ENCODE measurements at places on chromosomes 7 and 10.
A peak's percentile ranks its signal among the peaks of the same experiment; 100 is the strongest.

- no peak for DNase-seq
Observed at GRCh38 chr7:43891069-43891955, 15.1 kb downstream of the URGCP start.

DNA sequence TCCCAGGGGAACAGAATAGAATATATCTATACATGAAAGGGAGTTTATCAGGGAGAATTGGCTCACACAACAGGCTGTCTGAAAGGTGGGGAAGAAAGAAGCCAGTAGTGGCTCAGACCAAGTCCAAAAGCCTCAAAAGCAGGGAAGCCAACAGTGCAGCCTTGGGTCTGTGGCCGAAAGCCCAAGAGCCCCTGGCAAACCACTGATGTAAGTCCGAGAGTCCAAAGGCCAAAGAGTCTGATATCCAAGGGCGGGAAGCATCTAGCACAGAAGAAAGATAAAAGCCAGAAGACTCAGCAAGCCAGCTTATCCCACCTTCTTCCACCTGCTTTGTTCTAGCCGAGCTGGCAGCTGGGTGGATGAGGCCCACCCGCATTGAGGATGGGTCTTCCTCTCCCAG, 172.5 kb downstream of the CCDC71L start:
- no peak for DNase-seq

- DNase-seq, result no peak
Observed at GRCh38 chr7:149724661-149725425, 48.5 kb downstream of the ZNF467 start.

DNA sequence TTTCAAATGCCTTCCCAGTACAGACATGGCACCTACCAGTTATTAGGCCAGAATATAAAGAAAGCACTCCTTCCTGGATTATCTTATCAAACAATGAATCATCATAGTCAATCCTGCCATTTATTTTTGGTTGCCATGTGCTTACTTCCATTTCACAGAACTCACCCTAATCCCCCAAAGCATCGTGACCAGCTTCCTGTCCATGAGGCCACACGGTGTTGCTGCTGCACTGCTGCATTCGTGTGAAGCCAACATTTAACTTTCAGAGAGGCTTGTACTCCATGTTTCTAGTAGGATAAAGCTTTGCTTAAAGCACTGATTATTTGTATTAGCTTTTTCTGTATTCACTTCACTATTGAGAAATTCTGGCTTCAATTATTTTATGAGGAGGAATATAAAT, 14.4 kb downstream of the COL28A1 start:
- DNase-seq, result no peak

DNA sequence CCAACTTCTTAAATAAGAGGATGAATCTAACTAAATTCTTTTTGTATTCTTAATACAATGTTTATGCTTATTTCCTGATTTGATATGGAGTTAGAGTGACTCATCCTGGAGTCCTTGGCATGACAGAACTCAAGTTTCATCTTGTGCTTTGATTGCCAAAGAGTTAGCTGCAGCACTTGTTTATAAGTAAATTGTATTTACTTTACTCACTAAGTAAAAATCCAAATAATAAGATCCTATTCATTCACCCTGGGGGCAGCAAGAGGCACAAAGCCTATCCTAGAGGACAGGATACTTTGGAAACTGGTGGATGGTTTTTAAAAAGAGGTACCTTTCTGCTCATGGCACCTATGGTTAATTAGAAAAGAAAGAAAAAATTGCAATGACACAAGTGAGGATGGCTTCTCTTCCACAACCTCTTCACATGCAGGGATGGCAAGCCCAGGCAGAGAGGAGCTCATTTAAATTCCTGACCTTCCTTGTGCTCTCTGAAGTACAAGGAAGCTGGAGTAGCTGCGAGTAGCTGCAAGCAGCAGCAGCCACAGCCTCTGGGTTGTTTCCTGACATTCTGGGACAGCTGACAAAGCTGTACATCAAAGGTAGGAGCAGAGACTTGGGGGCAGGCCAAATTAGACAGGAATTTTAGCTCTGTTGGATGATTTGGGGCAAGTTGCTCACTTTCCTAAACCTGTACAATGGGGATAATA, 28.5 kb upstream of the CROT start:
- peak; percentile 1 for DNase-seq

GRCh38 chr10:84214612-84215235, 10.6 kb downstream of the LRIT2 start:
- peak; percentile 27 for DNase-seq

DNA sequence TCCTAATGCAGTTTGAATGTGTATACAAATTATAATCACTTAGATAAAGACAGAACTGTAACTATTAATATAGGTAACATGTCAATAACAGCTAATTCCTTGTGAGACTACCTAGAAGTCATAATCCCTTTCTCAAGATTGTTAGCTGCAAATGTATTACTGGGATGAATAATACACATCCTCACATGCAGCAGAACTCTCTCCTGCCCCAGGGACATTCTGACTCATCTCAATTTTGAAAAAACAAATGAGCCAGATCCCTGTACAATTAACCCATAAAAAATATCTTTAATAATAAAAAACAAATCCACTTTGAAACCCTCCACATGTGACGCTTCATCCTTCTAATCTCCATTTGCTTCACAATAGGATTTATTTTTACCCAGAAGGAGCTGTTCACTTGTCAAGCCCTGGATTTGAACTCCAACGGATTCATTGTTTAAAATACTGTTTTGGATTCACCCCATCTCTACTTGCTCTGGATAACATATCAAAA, 428.4 kb upstream of the TEX47 start:
- DNase-seq, result no peak

DNA sequence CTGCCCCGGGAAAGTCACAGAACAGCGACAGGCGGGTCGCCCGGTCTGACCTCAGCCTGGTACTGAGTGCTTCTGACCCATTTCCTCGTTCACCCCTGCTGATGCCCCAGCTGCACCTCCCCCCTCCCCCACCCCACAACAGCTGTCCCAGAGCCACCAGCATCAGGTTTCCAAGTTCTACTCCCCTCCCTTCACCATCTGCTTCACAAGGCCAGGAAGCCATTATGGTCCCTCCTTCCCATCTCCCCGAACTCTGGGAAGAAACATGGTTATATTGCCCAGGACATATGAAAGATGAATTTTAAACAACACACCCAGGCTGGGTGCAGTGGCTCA, 301.9 kb upstream of the GALNT17 start:
- DNase-seq, result no peak

- peak; percentile 67 for DNase-seq
Observed at GRCh38 chr10:124025660-124026588, 67.5 kb downstream of the CHST15 start.

DNA sequence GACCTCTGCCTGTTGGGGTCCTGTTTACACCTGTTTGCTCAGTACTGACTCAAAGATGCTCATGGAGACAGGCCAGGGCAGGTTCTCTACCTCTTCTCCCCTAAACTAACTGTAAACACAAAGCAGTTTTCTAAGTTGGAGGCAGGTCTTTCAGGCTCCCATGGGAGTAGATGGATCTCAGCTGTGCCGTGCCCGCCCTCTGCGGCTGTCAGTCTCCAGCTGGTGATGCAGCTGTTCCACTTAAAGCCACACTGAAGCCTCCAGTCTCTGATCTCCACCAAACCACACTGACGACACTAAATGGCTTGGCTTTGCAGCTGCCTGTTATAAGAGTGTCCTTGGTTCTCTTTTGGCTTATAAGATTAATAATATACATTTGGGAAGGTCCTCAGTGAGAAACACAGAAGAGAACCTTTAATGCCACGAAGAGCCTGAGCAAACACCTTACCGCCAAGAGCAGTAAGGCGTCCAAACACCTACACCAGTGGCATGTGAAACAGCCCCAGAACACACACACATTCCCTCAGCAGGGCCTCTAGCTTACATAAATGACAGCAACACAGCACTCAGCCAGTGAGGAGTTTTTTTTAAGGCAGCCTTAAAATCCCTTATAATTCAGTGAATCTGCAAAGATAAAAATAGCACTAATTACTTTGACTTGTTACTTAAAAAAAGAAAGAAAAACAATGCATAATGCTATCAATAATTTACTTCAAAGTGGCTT, 60.4 kb upstream of the KCNIP2 start:
- DNase-seq, result no peak

GRCh38 chr10:46520941-46521340, 35.5 kb downstream of the GPRIN2 start:
- no peak for DNase-seq

DNA sequence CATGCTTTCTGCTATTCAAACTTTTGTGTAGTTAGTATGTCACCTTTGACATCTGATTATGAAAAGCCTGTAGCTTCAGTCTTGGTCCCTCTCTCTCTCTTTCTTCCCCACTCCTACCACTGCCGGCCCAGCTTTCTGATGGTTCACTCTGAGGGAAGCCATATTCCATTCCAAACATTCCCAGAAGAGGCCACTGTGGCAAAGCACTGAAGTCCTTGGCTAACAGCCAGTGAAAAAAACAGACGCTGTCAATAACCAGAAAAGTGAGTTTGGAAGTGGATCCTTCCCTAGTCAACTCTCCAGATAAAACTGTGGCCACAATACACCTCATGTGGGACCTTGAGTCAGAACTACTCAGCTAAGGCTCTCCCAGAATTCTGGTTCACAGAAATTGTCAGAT, 950.7 kb upstream of the PHF14 start:
- no peak for DNase-seq

Measured in inflammatory macrophage treated with lipopolysaccharide for 4 hours (primary cell).